ENCODE measurements at places on chromosomes 11 and 22. TPM values are rescaled to one million over a fixed set of nuclear protein-coding genes. Genes with fewer than 3 reads are reported as not detected.

DNA sequence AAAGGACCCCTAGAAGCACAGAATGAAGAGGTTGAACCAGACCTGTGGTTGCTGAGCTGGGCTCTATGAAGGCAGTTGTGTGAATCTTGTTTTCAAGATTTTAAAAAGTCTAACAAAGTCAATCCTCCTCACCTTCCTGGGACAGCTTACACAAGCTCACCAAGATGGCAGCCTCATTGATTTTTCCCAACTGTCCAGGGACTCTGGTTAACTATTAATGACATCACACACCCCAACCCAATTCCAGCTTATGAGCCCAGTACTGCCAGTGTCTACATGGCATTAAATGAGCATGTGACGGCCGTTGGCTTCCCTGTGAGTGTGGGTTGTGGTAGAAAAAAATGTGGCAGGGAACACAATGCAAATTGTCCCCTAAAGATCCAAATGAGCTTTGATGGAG, 137.0 kb downstream of the CHST1 start:
- H3K27ac ChIP-seq = no peak overlapping the region
- no peaks in the 10 kb centered on the region for H3K36me3 ChIP-seq
- H3K27me3 ChIP-seq = no peaks in the 10 kb centered on the region
- no peak for DNase-seq

DNA sequence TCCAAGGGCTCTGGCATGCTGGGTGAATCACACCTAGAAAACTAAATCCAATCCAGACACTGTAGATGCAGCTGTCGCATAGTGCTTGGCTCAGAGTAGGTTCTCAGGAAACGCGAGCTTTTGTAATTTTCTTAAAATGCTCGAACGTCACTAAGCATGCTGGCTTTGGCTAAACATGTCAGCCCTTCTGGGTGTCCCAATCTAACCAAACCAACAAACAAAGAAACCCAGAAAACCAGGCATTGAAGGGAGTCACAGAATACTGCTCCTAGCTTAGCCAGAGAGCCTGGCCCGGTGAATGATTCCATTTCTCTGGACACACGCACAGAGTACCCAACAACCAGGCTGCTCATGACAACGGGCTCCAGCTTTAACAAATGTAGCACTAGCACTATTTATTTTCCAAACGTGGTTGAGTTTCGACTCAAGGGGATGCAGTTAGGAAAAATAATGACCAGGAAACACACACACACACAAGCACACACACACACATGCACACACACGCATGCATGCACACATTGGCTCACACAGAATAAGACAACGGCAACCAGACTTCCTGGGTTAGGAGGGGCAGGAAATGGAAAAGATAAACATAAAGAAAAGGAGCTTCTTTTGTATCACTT, 492.6 kb downstream of the MIAT start:
- H3K4me1 ChIP-seq = no peaks in the 10 kb centered on the region
- no peak for DNase-seq
- H3K27me3 ChIP-seq = no peaks in the 10 kb centered on the region
- H3K4me3 ChIP-seq = no peak overlapping the region

DNA sequence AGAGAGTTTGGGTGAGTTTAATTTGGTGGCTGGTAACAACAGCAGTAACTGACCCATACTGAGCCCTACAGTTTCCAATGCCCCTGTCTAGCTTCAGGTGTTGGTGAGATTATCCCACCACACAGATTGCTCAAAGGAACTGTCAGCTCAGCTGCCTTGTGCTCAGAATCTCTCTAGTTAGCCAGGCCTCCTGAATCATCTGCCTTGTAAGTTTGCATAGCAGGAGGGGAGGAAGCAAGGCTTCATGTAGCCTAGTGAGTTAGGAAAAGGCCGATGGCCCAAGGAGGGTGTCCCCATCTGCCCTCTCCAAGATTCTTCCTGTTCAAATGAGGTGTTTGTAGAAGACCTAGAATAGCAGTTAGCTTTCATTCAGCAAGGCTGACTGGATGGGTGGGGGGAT, 74.3 kb downstream of the MICAL2 start:
- no peak overlapping the region for H3K4me3 ChIP-seq
- H3K4me1 ChIP-seq = no peaks in the 10 kb centered on the region
- H3K27me3 ChIP-seq = no peaks in the 10 kb centered on the region
- no peak for DNase-seq
- no peak overlapping the region for H3K27ac ChIP-seq

- no peaks in the 10 kb centered on the region for H3K4me1 ChIP-seq
- H3K27me3 ChIP-seq = no peaks in the 10 kb centered on the region
- H3K36me3 ChIP-seq = no peaks in the 10 kb centered on the region
- DNase-seq = no peak
Observed at GRCh38 chr22:47047321-47048122, 285.1 kb downstream of the TBC1D22A start.

DNA sequence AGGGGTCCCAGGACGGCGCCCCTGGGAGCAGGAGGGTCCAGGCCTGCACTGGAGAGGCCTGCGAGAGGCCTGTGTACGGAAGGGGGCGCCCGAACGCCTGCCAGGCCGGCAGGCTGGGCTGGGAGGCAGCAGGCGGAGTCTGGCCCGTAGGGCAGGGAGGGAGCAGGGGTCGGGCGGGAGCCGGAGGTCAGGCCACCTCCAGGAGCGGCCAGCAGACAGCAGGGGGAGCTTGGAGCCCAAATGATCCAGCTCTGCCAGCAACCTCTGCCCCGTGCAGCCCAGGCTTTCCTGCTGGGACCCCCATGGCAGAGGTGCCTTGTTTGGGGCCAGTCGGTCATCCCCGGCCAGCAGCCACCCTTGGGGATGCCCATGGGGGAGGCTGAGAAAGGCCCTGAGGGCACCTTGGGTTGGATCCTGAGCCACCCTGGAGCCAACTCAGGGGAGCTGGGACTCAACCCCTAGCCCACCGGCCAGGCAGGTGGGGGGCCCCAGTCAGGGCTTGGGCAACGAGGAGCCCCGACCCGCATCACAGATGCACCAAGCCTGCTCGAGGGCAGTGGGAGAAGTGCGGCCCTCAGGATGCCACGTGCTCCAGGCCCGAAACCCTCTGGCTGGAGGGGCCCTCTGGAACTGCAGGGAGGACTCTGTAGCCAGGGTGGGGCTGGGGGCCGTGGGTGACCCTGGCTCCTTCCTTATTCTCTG, 9.6 kb upstream of the SYT8 start:
- no peaks in the 10 kb centered on the region for H3K27me3 ChIP-seq
- DNase-seq = peak; percentile 92
- no peak overlapping the region for H3K27ac ChIP-seq

DNA sequence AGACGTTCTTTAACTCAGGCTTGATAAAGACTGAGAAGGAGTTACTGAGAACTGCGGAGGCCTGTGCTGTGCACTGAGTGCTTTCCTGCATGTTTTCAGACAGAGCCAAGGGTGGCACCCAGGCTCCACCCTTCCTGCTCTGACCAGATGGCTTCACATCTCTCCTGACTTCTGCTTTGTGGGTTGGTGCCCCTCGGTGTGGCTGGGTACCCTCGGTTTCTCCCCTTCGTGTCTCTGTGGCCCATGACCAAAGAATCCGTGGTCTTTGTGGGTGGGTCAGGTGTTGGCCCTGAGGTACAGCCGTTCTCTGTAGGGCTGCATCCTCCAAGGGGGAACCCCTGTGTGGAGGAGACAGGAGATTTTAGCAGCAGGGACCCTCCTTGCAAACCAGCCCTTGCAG, 34.3 kb downstream of the GRIK4 start:
- no peaks in the 10 kb centered on the region for H3K36me3 ChIP-seq
- DNase-seq = no peak
- H3K27me3 ChIP-seq = no peaks in the 10 kb centered on the region
- H3K4me1 ChIP-seq = peaks cover 8% of the 10 kb centered on the region
- H3K4me3 ChIP-seq = no peak overlapping the region
- no peak overlapping the region for H3K27ac ChIP-seq

GRCh38 chr22:42282252-42282942, 11.9 kb upstream of the TCF20 start:
- no peak for DNase-seq
- peaks cover 54% of the 10 kb centered on the region for H3K27me3 ChIP-seq
- H3K4me1 ChIP-seq = peaks cover 7% of the 10 kb centered on the region
- H3K36me3 ChIP-seq = no peaks in the 10 kb centered on the region
- H3K4me3 ChIP-seq = peak overlapping the region; percentile 61

DNA sequence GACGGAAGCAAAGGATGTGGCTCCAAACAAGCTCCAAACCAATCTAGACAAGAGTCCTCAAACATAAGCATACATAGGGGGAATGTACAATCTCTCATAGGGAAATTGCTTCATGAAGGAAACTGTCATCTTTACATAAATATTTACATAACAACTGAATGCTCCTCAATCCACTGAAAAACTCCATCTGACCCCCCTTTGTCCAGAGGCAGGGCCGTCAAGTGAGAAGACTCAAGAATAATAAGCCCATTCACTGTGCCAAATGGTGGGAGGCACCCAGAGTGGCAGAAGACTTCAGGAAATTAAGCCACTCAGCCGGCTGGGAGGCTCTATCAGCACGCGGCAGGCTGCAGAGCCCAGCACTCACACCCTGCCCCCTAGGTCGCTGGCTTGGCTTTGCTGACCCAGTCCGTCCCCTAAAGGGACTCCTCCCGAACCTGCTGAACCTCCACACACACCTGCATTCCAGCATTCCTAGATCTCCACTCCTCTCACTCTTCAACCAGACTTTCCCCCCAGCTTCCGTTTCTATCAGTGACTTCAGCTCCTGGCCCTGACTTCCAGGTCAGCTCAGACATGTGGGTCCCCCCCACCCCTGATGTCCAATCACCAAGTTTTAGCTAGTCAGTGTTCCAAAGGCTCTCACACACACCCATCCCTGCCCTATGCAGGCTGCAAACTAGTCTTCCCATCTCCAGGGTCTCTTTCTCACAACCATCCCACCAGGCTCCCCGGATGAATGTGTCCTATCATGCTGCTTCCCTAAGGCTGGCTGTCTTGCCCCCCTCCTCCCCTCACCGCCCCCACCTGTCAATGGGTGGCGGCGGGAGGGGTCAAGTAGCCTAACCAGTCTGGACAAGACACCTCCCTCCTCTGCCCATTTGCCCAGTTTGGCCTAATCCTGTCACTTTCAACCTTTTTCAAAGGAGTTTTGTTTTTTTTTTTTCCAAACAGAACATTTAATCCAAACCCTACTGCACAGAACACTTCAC, 11.3 kb downstream of the VPS37C start:
- H3K4me1 ChIP-seq = peaks cover 19% of the 10 kb centered on the region
- H3K27me3 ChIP-seq = no peaks in the 10 kb centered on the region
- peak; percentile 64 for DNase-seq
- H3K4me3 ChIP-seq = no peak overlapping the region
- no peak overlapping the region for H3K27ac ChIP-seq
- no peaks in the 10 kb centered on the region for H3K36me3 ChIP-seq

GRCh38 chr11:93020248-93021046, 51.0 kb downstream of the MTNR1B start:
- H3K27ac ChIP-seq = no peak overlapping the region
- H3K4me1 ChIP-seq = no peaks in the 10 kb centered on the region
- H3K36me3 ChIP-seq = no peaks in the 10 kb centered on the region
- no peak for DNase-seq
- no peaks in the 10 kb centered on the region for H3K27me3 ChIP-seq

DNA sequence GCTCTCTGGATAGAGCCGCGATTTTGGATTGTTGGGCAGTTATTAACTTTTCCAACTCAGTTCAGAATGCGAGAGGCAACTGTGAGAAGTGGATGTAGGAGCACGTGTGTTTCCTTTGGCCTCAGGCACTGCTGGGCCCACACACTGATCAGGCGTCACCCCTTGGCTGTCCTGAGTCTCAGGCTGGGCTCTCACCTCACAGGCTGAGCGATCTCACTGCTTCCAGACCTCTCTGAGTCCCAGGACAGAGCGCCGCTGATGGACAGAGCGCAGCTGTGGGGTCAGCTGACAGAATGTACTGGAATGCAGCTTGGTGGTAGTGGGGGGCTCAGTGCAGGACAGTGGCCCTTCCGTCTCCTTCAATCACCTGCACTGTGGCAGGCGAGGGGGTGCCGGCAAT, 516.2 kb downstream of the TBC1D22A start:
- H3K4me3 ChIP-seq = no peak overlapping the region
- H3K36me3 ChIP-seq = 0 out of 2 replicates have a peak, but pooled peaks cover 4% of the 10 kb centered on the region
- no peak for DNase-seq
- H3K27me3 ChIP-seq = no peaks in the 10 kb centered on the region

DNA sequence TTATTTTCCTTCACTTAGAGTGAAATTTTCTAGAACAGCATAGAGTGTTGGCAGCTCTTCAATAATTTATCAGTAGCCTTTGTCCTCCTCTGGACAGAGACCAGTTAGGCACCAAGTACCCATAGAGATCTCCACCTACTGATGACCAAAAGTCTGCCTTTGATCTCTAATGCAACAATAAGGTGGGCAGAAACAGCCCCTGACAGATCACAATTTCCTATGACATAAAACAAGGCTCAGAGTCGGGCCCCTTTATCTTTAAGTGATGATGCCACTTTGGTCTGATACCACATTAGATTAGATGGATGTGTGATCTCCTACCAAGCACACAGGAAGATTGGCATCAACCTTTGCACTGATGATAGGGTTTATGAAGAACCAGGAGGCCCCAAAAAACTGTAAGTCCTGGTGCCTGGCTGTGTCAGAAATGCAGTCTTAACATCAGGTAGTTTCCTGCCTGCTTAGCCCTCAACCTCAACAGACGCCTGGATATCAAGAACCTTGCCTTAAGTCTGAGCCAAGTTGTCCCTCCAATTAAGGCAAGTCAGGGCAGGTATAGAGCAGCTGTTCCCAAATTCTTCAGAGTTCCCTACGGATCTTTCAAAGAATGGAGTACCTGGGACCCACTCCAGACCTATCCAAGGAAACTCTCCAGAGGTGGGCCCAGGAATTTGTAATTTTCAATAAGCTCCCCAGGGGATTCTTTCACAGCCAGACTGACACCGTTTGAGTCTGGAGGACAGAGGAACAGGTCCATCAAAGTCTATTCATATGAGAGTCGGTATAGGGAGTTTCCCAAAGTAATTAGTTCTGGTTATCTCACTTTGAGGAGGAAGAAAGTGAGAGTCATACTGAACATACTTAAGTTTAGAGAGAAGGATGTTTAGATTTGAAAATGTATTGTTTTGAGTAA, 30.6 kb upstream of the TMPRSS4 start:
- no peak overlapping the region for H3K27ac ChIP-seq
- no peaks in the 10 kb centered on the region for H3K27me3 ChIP-seq
- H3K36me3 ChIP-seq = no peaks in the 10 kb centered on the region
- no peak for DNase-seq

GRCh38 chr22:44787832-44788231, 35.5 kb downstream of the ARHGAP8 start:
- no peak overlapping the region for H3K27ac ChIP-seq
- H3K27me3 ChIP-seq = no peaks in the 10 kb centered on the region
- peaks cover 1% of the 10 kb centered on the region for H3K4me1 ChIP-seq
- H3K36me3 ChIP-seq = 0 out of 2 replicates have a peak, but pooled peaks cover 7% of the 10 kb centered on the region

SAA4 gene
- total RNA-seq = not detected

HIKESHI gene
- 76.8 TPM for total RNA-seq

CDC42EP1 gene
- 8.5 TPM for total RNA-seq

Data from GM23338 (cell line).